CD8-positive, alpha-beta memory T cell (primary cell): ENCODE measurements at places on chromosomes 4 and X.

- no peak for DNase-seq
Measured at GRCh38 chr4:183797445-183798300, 107.4 kb upstream of the STOX2 start.

DNA sequence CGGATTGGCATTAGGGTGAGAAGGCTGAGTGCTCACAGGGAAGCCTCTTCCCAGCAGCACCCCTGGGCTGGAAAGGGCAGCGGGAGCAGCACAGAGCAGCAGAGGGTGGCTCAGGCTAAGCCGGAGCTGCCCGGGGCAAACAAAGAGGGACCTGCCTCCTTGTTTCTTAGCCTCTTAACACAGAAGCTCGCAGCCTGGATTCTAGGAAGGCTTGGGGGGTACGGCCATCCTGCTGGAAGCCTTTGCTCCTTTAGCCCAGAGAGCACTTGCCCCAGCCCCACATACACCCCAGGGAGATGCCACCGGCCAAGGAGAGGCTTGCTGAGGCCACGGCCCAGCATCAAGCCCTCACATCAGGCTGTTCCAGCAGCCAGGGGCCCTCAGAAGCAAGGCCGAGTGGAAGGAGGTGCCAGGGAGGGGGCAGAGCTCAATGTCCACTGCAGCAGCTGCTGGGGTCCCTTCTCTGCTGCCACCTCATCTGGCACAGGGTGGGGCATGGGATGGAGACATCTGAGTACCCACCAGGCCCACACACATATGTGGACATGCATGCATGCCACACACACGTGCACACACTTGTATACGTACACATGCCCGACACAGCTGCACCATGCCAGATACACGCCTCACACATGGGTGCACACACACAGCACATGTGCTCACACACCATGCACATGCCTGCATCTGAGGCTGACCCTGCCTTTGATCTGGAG, 20.3 kb upstream of the SPON2 start:
- no peak for DNase-seq

GRCh38 chrX:13373027-13373426, 53.2 kb upstream of the ATXN3L start:
- no peak for DNase-seq

DNA sequence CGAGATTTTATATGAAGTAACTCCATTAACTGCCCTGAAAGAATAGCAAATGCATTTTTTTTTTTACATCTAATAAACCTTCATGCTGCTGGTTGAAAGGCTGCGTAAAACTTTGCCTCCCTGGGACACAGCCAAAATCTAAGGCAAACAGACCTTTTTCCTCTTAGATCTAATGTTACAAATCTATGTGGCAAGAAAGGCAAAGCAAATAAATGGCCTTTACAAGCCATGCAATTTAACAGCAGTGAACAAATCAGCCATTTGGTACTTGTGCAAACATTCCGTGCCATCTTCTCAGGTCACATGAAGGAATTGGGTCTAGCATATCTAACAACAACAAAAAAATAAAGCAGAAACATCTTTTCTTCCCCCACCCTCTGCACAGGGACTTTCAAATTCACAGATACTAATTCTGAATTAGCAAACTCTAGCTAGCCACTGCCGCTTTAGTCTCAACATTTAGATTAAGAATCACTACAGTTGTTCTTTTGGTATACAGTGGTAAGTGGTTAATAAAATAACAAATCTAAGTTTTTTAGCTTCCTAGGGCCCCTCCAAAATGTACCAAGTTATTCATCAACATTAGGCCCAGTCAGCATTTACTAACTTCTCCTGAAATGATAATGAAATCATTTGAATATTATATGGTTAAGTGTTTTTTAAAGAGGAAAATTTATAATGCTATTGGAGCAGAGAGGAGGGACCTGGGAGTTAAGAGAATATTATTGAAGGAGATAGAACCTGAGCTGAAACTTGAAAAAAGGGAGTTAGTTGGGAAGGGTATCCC, 593.8 kb downstream of the SMARCA1 start:
- DNase-seq: no peak

- no peak for DNase-seq
Measured at GRCh38 chr4:8769645-8770517, 101.8 kb downstream of the HMX1 start.

DNA sequence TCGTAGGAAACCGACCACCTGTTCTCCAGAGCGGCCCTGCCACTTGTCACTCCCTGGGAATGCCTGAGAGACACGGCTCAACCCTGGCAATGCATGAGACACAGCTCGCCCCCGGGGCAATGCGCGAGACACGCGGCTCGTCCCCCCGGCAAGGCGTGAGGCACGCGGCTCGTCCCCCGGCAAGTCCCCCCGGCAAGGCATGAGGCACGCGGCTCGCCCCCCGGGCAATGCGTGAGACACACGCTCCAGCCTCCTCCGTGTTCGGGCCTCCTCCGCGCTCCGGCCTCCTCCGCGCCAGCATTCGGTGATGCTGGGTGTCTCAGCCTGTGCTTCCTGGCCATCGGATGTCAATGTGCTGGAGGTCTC, 27.5 kb upstream of the CPLX1 start:
- DNase-seq: no peak
